ENCODE measurements at places on chromosomes 12 and 14. TPM values are rescaled to one million over a fixed set of nuclear protein-coding genes. Genes with fewer than 3 reads are reported as not detected.

DNA sequence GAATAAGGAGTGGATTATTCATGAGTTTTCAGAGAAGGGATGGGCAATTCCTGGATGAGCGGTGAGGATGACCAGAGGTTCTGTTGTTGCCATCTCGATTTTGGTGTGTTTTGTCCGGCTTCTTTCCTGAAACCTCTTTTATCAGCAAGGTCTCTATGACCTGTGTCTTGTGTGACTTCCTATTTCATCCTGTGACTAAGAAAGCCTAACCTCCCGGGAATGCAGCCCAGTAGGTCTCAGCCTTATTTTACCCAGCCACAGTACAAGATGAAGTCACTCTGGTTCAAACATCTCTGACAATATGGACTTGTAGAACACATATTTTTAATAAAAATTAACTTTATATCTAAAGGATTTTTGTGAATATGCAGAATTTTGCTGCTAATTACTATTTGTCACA lies 716.4 kb downstream of the FSCB start:
- no peak for DNase-seq

DNA sequence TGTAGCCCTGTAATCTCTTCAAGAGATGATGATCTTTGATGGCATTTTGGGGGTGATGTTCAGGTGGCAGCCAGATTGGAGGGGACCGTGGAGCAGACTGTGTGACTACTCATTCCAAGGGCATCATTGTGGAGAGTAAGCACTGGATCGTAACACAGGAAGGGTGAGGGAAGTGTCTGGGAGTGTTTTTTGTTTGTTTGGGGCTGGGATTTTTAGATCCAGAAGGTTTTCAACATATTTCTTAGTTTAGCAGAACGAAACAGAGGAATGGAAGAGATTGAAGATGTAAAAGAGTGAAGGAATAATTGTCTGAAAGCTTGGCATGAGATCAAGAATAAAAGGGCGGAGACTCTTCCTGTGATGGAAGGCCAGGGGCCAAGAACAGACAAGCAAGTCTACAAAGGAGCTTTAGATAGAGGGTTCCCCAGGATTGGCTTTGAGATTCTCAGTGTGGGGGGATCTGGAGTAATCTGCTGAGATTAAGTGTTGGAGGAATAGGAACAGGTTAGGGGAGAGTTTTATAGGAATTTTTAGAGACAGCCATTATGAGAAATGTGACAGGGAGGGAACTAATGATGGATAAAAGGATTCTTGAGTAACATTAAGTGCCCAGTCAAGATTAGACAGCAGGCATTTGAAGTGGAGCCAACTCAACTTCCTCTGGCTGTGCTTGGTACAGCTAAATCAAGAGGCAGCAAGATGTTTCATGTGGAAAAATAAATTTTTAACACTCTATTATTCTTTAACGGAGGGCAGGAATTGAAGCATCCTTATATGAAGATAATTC lies 79.7 kb upstream of the REP15 start:
- DNase-seq = no peak

The GALNT6 gene
- total RNA-seq = 8.3 TPM

DNA sequence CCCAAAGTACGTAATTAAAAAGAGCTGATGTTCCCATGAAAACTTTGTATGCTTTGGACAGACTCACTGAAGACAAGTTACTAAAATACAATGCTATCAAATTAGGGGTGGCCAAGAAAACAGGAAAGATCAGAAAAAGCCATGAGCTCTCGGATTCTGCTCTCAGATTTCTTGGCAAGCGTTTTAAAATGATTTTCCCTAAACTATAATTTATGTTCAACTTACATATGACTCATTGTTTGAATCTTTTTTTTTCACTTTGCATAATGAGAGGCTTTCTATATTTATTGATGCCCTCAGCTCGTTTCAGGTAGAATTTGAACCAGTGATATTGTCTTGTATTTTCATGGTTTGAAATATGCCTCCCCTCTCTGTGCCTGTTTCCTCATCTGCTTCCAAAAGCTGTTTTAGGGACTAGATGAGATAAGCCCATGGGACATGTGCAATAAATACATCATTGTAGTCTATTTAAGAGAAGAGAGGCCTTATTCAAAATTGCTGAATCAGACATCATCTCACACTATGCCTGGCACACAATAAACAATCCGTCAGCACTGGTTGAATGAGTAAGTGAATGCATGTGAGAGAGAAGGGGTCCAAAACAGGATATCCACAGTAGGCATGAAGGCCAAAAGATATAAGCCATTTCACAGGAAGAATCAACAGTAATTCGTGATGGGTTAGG lies 4.7 kb upstream of the IPO8 start:
- no peak for DNase-seq

The CYP27B1 gene
- 1.8 TPM for total RNA-seq

DNA sequence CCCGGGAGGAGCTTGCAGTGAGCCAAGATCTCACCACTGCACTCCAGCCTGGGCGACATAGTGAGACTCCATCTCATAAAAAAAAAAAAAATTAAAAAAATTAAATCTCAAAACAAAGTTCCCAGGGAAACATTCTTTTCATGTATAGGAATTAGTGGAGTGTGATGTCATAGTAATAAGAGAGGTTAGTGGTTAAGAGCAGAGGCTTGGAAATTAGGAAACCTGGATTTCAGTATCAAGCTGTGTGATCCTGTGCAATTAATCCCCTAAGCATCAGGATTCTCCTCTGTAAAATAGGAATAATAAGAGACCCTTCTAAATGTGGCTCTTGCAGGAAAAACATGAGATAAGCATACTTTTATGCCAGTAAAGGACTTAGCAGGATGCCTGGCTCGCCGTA lies 3.1 kb upstream of the TXNRD1 start:
- no peak for DNase-seq

DNA sequence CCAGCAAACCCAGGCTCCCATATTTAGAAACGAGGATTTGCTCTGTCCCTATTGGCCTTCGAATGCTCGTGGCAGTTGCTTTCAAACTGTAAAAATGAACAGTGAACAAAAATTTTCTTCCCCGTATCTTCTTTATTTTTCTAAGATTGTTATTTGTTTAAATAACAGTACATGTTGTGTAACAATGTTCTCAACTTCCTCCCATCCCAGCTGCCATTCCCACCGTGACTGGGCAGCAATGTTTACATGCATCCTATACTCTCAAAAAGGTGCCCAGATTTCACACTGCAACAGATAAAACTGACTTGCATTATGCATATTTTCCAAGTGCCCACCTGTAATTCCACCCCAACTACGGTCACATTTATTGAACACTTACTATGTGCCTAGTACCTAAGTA lies 12.8 kb downstream of the VCPKMT start:
- no peak for DNase-seq

The IQSEC3 gene
- 8.1 TPM for total RNA-seq

DNA sequence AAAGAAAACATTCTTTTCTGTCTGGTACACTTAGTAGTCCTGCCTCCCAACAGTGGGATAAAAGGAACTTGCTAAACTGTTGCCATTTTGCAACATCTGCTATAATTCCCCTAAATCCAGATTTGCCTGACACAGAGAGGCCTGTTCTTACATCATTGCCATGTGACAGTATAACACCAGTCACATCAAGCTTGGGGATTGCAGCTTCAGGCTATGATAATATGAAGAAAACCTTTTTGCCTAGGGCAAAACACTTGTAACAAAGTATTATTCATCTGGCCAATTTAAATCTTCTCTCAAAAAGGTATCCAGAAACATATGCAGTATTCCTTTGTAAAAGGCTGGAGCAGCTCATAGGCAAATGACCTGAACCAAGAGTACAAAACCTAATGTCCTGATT lies 80.9 kb upstream of the OTX2 start:
- DNase-seq = no peak

DNA sequence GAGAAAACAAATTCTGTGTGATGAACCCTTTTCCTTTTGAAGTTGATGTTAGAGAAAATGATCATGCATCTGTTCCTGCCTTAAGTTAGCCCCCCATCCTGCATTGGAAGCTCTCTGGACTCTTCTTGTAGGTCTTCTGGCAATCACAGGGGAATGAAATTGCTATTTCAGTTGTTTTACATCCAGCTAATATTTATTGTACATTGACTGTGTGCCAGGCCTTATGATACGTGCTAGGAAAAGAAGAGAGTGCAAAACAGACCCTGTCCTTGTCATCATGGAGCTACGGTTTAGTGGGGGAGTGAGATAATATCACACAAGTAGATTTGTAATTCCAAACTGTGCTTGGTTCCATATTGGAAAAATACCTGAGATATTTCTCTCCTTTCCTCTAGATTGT lies 118.6 kb downstream of the TGFB3 start:
- DNase-seq = no peak

The RDH5 gene
- 123 TPM for total RNA-seq

DNA sequence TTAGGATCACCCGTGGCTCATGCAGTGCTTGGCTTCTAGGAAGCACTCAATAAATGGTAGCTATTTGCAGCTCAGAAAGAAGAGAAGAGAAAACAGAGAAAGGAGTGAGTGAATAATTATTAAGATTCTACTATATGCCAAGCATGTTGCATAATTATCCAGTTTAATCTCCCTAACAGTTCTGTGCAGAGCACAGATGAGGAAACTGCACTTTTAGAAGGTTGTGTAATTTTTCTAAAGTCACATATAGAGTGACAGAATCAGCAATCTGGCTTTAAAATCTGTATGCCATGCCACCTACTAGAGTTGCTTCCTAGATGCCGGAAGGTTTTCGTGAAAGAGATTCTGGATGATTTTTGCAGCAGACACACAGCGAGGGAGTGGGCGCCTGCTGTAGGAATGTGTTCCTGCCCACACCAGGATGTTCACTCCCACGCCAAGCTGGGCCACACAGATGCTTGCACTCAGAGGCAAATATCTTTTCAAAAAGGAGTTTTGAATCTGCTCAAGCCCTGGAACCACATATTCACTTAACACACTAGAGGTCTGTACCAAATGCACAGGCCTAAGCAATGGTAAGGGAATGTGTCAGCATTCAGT lies 50.2 kb upstream of the SMCO2 start:
- DNase-seq = no peak

The KERA gene
- total RNA-seq = not detected

The HCAR3 gene
- 7.2 TPM for total RNA-seq

The TMTC3 gene
- total RNA-seq = 17.9 TPM

DNA sequence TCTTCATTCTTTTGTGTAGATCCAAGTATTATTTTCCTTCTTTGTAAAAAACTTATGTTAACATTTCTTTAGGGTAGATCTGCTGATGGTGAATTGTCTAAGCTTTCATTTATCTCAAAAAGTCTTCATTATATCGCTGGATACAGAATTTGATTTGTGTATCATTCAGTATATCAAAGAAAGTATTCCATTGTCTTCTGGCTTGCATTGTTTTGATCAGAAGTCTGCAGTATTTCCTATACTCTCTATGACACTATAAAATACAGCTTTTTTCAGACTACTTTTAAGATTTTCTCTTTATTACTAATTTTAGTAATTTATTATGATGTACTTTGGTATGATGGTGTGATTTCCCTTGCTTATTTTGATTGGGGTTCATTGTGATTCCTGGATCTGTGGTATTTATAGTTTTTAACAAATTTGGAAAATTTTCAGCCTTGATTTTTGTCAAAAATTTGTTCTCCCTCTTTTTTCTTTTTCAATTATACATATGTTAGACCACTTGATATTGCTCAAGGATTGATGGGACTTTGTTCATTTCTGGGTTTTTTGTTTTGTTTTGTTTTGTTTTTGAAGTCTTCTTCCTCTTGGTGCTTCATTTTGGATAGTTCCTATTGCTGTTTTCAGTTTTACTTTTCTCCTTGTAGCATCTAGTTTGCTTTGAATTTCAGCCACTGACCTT lies 176.5 kb downstream of the ZFP36L1 start:
- no peak for DNase-seq

DNA sequence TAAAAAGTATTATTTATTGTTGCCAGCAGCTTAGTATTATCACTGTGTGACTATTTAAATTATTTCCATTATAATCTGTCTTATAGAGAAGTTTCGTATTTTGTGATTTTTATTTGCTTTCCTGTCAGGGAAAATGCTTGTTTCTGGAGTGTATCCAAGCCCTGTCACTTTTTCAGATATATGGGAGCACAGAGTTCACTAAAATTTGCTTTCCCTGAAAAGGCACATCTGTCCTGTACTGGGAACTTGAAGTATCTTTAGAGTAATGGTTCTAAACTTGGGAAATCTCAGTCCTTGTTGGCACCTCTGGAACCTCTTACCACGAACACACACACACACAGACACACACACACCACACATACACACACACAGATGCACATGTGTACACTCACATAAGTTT lies 39.3 kb upstream of the SSTR1 start:
- DNase-seq = no peak

DNA sequence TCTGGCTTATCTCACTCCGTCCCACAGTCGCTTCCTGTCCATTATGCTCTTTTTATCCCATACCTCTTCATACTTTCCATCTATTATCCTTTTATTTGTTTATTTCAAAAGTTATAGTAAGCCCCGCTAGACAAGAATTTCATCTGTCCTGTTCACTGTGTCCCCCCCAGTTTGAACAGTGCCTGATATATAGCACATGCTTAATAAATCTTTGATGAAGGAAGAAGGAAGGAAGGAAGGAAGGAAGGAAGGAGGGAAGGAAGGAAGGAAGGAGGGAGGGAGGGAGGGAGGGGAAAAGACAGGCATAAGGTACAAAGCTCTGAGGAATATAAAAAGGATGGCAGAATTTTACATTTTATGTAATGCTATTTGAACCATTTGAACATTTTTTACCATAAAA lies 324.7 kb downstream of the GXYLT1 start:
- DNase-seq = no peak

- no peak for DNase-seq
Observed at GRCh38 chr12:57765003-57765697, 1.7 kb downstream of the CYP27B1 start.

DNA sequence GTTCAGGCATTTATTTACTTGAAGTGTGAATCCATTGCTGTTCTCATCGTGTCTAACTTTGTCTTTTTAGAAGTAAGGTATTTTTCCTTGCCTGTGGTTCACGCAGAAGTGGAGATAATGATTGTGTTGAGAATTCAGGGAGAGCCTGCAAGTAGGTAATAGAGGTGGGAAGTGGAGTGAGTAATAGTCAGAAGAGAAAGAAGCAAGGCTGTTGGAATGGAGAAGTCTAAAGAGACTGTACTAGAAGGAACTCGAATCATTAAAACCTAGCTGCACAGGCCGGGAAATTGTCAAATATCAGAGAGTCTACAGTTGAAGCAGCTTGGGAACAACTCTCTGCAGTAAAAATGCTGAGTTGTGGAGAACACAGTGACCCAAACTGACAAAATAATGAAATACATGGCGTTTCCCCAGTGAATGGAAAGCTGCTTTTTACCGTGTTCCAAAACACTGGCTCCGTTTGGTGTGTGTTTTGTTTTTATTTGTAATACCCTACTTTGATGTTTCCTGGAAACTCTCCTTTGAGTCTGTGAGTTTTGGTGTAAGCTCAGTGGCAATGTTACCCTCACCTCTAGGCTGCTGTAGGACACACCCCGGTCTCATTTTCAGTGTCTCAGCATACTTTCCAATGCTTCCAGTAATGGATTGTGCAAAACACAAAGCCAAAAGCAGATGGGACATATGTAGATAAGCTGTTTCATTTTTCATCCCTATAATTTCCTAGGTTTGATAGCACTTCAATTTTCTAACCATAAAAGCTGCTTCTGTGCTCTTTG lies 146.6 kb downstream of the CRADD start:
- DNase-seq = no peak

The AQP5 gene
- total RNA-seq = not detected
